Anterior cingulate cortex (tissue), 58 donors: ENCODE measurements at places on chromosomes 2 and 18.

DNA sequence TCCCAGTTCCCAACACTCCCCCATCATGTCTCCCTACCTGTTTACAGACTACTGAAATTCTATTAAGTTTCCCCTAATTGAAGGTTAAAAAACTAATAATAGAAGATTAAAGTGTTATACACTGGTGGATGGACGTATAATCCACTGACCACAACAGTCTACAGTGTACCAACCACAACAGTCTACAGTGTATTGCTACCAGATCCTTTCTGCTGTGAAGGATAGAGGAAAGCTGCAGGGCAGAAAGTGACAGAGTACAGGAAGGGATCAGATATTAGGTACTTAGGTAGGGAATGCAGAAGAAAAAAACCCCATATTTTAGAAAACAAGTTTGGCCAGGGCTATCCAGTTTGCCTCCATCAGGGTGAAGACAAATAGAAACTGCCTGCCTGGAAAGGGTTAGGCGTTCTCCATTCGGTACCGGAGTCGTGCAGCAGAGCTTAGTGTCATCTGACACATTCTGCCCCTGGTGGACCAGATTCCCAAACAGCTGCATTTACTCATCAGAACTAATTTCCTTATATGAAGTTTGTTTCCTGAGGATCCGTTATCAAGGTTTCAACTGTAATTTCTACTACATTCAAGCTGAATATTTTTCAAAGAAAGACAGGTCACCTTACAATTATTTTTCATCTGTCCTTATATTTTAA, 49.9 kb downstream of the KLF7 start:
- DNase-seq = peak; percentile 35

DNA sequence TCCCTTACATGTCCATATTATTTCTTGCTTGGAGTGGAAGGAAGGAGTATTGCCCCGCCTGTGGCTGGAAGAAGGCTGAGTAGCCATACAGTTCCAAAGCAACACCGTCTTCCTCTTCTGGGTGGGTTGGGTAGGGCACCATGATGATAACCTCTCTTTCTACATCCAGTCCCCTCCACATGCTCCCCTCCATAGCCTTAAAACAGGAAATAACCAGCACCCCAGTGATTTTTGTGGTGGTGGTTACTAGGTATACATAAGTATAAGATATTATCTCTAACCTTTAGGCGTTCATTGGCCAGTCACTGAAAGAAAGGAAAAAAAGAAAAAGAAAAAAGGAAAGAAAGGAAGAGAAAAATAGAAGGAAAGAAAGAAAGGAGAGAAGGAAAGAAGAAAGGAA, 63.1 kb downstream of the CXCR4 start:
- DNase-seq = no peak

DNA sequence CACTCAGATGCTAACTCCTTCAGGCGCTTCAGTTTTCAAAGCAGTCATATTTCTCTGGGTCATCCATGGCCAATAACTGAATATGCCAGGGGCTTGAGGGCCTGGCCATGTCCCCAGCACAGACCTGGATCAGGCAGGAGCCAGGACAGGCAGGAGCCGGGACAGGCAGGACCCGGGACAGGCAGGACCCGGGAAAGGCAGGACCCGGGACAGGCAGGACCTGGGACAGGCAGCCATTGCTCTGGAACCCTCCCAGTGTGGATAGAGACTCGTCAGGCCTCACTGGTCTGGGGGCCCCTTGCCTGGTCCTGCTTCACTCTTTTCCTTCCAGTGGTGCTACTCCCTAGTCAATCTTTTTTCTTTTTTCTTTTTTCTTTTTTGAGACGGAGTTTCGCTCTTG, 117.5 kb upstream of the TEX51 start:
- no peak for DNase-seq

- peak; percentile 82 for DNase-seq
These were observed at the start of gene MAL for GRCh38 chr2:95025406-95026319. Gene MAL, plus strand, starts transcription at chr2:95025708. Its CDS starts 85 bp downstream, at chr2:95025793.

- DNase-seq = no peak
These were observed 120.1 kb downstream of the CYP26B1 start for GRCh38 chr2:72027426-72028161.

DNA sequence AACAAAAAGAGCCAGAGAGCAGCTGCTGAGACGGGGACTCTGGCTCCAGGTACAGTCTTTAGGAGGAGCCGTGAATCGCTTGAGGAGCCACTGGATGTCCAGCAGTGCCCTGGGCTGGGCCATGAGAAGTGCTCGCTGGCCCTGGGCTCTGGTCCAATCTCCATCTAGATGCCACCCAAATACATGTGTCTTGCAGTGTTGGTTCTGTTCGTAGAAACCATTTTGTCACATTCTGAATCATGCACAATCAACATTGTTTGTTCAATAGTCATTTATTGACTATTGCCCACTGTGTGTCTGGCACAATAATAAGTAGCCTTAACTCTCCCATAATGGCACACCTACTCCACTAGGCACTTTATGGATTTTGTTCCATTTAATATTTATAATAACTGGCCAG, 26.1 kb downstream of the TYMS start:
- DNase-seq = no peak

- no peak for DNase-seq
These were observed 212.7 kb downstream of the DYM start for GRCh38 chr18:49247781-49248180.

GRCh38 chr2:47906157-47907038, at the start of gene FBXO11:
Gene FBXO11, minus strand, starts transcription at chr2:47906498. Its CDS starts 778 bp downstream, at chr2:47905720.
- peak; percentile 92 for DNase-seq

GRCh38 chr18:69658685-69659084, 258.0 kb downstream of the DOK6 start:
- DNase-seq = no peak

- DNase-seq = no peak
These were observed 53.4 kb upstream of the SETBP1 start for GRCh38 chr18:44627280-44627679.

- DNase-seq = no peak
These were observed 31.0 kb downstream of the CCDC68 start for GRCh38 chr18:54928236-54928635.

DNA sequence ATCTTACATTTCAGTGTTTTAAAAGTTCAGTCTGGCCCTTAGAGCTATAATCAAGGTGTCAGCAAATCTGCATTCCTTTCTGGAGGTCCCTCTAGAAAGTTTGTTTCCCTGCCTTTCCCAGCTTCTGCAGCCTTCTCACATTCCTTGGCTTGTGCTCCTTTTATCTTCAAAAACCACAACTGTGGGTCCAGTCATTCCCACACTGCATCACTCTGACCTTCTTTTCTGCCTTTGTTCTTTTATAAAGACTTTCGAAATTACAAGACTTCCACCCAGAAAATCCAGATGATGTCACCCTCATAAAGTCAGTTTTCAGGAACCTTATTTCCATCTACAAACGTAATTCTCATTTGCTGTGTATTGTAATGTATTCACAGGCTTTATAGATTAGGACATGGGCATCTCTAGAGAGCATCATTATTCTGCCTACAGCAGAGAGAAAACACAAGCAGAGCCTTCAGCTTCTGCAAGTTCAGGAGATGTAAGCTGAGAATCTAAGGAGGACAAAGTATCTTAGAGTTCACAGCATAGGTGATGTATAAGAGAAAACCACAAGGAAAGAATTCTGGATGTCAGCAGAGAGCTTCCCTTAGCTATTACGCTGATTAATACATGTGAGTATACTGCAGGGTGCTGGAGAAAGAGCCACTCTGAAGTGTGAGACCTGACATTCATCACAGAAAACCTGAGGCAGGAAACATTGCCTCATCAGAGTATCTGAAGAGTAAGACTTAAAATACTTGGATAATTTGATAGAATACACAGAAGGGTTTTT, 1100.2 kb downstream of the CBLN2 start:
- DNase-seq = no peak

GRCh38 chr2:15790838-15791237, 149.5 kb upstream of the MYCN start:
- no peak for DNase-seq

DNA sequence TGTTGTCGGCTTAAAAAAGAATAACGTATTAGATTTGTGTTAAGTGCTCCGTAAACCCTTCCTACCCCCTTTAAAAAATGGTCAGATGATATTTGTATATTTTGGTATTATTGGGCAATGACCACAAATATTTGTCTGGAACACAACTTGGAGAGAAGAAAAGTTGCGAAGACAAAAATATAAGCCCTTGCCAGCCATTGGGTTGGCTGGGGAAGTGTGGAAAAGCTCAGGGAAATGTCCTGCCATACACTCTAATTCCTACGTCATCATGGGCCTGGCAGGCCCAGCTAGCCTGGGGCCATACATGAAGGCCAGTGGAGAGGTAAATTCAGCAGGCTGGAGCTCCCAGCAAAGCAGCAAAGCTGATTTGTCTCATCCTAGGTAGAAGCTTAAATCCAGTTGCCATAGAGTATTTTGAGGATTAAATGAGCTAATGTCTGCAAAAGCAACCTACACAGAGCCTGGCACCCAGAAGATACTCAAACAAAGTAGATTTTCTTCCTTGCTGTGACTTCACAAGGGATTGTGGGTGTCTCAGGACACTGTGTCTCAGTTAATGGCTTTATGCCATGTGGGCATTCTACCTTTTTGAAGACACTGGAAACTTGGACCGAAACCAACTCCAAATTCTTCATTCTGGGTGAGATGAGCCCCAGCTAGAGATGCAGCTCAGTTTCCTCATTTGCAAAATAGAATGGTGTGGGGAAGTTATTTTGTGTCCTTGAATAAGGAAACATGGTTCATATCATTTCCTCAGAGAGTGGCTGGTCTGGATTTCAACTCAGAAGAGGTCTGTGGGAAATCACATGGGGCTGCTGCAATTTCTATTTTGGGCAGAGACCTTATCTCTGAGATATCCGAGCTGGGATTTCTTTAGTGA, 87.9 kb upstream of the MAP4K3 start:
- DNase-seq = no peak

GRCh38 chr2:217417536-217417935, 557.7 kb upstream of the TNP1 start:
- no peak for DNase-seq

- DNase-seq = no peak
These were observed 114.7 kb upstream of the CAVIN2 start for GRCh38 chr2:191961556-191961955.

GRCh38 chr2:165648801-165649200, 145.2 kb downstream of the GALNT3 start:
- DNase-seq = peak; percentile 46

DNA sequence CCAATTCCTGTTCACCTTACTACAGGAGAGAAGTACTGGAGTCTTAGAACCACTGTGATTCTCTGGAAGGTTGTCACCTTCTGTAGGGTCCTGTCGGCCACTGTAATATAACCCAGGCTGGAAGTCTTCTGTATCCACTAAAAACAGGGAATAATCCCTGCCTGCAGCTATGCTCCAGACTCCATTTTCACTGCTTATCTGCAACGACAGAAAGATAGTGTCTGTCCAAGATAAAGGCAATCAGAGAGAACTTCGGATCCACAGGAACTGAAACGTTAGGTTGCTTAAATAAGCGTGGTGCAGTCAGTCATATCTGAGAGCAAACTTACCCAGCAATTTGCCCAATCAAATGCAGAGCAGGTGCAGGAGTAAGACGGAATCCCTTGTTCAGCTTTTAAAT, 34.2 kb downstream of the ALS2 start:
- no peak for DNase-seq

DNA sequence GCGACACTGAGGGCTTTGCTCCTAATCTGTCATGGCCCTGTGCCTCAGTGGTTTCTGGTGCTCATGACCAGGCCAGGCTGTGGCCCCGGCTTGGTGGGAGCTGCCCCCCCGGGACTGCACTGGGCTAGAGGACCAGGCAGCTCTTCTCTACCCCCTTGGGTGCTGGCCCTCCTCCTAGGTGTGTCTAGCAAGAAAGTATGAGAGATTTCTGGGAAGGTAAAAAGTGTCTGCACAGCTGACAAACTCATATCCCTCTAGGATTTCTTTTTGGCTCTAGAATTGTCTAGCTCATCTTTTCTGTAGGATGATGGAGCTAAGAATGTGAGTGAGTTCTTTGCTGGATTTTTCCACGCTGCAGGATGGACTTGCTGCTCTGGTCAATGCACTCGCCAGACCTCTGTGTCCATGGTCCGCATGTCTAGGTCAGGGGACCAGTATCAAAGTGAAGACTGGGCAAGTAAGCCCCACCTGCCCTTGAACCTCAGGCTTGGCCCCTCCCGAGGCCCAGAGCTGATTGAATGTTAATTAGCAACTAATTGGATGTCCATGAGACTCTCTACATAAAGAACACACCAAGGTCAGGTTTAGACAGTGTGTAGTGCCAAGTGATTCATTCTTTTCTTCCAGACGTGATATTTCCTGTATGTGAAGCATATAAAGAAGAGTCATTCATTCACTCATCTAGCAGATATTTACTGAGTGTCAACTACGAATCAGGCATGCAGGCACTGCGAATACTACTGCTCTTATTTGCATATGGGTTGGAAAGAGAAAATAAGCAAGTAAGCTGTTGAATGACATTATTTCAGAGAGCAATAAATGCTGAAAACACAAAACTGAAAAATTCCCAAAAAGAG, 15.6 kb upstream of the PSD4 start:
- no peak for DNase-seq

DNA sequence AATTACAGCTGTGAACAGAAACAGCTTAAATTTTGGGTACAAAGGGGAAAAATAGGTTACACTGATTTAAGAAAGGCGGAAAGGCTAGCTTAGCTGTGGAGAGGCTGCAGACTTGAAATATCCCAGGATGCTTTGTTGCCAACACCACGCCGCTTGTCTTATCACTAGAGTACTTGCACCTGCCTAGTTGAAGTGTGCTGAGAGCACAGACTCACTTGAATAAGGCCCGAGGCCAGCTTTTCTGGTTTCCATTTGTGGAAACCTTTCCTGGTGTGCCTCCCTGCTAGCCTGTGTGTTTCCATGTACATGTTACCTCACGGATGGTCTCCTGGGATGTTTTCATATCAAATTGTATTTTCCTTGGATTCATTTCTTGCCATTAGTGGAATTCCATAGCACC, 3.2 kb downstream of the CABLES1 start:
- no peak for DNase-seq

DNA sequence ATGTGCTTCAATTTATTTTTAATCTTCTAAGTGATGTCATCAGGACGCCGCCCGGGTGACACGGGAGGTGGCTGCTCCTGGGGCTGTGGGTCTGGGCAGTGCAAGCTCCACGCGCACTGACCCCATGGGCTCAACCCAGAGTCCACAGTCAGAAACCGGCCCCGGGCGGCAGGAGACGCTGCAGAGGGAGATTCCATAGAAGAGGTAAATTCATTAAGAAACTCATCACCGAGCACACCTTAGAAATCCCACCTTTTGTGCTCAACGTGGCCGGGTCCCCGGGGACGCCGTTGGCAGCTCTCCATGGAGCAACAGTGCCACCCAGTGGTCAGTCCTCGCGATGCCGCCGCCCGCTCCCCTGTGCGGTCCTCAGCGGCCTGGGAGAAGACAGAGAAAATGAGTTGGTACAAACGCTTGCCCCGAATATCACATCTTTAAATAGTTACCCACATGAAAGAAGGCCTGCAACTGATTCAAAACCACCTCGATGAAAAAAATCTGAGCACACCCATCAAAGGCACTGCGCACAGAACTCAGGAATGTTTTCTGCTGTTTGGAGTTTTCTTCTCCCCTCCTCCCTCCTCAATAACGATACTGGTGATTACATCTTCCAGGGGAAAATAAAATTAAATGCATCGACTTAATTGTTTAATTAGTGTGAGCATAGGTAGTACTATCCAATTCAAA, 92.6 kb downstream of the CMPK2 start:
- peak; percentile 33 for DNase-seq

GRCh38 chr2:203798296-203799087, 69.1 kb upstream of the CTLA4 start:
- DNase-seq = no peak
